H9 (cell line): ENCODE measurements at places on chromosomes 2 and 18.

DNA sequence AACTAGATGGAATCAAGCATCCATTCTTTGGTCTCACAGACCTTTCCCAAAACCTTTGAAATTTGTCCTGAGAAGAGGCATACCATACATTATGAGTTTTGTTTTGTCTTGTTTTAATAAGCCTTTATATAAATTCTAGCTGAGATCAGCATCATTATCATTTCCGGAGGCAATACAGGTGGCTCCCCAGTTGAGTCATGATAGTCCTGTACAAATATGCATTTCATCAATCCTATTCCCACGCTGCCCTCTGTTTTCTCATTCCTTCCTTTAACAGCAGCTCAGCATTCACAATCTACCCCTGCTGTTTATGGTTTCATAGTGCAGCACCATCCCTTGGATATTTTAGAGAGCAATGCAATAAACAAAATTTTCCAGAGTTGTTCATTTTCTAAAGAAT lies 216.7 kb downstream of the TXNL1 start:
- no peak for DNase-seq

GRCh38 chr2:179751163-179751809 lies 110.1 kb downstream of the ZNF385B start:
- no peak for DNase-seq

GRCh38 chr18:6776188-6776587 lies 46.7 kb downstream of the ARHGAP28 start:
- no peak for DNase-seq

DNA sequence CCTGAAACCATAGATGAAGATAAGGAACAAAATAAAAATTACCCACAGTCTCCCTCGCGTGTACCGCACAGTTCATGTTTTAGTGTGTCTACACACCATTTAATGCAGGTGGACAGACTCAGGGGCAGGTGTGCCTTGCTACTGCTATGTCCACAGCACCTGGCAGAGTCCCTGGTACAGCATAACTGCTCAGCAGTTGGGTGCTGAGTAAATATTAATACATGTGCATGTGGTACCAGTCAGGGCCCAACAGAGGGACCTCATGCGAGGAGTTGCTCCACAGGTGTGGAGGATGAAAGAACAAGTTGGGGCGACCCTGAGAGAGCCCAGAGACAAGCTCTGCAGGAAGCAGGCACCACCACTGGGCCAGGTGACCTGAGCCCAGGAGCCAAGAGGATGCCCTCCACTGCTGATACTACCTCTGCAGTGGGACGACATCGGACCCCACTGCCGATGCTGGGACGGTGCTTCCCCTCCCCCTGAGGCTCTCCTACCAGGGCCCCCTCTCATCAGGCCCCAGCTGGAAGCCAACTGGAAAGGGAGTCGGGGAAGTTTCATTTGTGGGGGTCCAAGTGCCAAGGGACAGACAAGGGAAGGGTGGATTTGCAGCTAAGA lies 100.8 kb downstream of the NEDD4L start:
- no peak for DNase-seq

DNA sequence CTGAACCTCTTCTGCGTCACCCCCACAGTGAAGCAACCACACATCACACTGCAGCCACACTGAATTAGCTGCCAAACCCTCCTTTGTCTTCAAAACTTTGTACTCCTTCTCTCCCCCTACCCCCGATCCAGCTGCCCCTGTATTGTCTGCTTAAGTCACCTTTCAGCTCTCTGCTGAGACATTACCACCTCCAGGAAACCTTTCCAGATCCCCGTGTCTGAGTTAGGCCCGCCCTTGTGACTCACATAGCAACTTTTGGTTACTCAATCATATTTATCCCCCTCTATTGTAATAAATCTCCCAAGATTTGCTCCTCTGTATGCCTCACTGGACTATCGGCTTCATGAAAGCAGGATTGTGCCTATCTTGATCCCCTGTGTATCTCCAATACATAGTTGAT lies 82.8 kb upstream of the CDCA7 start:
- no peak for DNase-seq

GRCh38 chr2:182672466-182673165 lies 43.4 kb upstream of the DNAJC10 start:
- no peak for DNase-seq

GRCh38 chr2:240840435-240841060 lies 20.5 kb upstream of the KIF1A start:
- DNase-seq, result peak; percentile 83

DNA sequence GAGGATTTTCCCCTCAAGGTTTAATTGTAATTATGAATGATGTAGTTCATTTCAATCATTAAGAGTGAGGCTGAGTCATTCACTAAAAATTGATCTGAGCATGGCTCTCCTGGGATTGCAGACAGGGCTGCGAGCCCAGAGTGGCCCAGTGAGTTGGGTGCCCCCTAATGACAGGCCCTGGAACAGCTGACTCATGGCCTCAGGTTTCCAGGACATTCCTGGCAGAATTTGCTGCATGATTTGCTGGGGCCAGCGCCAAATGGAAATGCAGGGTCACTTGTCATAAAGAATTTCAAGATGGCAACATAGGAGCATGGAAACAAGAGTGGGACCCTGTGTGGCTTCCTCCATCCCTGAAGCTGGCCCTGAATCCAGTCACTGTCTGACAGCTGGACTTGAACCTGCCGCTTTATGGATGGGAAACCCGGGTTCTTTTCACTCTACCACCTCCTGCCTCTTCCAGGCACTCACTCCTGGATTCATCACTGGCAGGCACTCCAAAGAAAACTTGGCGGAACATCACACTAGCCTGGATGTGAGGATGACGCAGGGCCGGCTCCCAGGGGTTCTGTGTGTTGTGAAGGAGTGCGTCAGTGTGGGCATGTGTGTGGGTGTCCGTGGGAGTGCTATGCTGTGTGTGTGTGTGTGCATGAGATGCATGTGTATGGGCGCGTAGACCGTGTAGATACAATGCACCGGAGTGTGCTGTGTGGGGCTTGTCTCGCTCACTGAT lies 15.2 kb downstream of the OTOF start:
- DNase-seq, result peak; percentile 77

DNA sequence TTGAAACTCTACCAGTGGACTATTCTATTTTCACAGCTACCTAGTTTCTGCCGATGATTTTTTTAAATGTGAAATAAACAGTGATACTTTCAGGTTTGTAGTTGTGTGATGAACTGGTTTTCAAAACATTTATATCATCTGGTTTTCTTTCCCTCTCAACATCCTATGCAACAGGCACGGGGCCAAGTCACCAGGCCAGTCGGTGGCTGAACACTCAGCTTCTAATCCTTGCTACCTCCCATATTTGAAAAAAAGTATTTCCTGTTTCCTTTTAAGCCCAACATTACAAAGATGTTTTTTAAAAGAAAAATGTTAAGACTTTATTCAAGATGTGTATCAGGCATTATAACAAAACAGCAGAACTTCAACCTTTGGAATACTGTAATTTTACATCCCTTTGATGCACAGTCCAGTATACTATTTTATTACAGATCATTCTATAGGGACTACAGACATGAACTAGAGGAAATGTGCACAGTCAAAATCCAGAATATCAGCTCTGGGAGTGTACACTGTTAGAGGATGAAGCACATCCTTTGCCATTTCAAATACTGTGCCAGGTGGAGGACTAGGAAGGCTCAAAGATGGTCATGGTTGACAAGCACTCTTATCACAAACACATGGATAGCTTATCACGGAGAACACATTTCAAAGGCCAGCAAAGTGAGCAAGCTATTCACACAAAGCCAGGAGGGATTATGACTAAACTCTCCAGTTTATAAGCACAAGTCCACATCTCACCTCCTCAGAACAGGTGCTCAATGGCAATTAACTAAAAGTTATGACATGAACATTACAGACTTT lies 14.6 kb downstream of the MRPL35 start:
- no peak for DNase-seq

GRCh38 chr2:197258580-197258979 lies 52.0 kb downstream of the ANKRD44 start:
- no peak for DNase-seq

DNA sequence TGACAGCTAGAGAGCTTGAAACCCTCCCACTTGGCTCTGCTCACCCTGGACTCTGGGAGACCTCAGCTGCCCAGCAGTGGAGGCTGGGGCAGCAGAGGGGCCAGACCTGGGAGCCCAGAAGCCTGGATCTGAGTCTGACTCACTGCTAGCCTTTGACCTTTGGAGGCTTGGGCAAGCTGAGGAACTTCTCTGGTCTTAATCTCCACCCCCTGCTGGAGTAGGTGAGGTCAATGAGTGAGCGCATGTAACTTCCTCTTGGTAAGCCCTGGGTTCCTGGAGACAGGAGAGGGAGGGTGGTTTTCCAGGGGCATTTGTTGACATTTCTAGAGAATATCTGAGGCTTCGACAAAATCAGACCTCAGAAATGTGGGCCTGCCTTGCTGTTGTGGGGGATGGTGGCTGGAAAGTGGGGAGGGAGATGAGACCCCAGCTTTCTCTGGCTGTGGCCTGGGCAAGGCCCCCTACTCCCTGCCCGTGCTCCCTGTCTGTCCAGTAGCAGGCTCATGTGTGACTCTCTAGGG lies 73.0 kb upstream of the YWHAQ start:
- DNase-seq, result no peak

- no peak for DNase-seq
These were observed 21.3 kb upstream of the MAPRE2 start for GRCh38 chr18:35019933-35020332.

- peak; percentile 12 for DNase-seq
These were observed 233.7 kb downstream of the LOXHD1 start for GRCh38 chr18:46423226-46423805.

GRCh38 chr18:41042866-41043265 lies 912.2 kb upstream of the PIK3C3 start:
- no peak for DNase-seq

- no peak for DNase-seq
These were observed 535.7 kb upstream of the ZEB2 start for GRCh38 chr2:145055651-145056050.

- no peak for DNase-seq
These were observed 20.7 kb downstream of the SP140 start for GRCh38 chr2:230246206-230246605.

- DNase-seq, result no peak
These were observed 383.6 kb downstream of the DSEL start for GRCh38 chr18:67132919-67133318.

GRCh38 chr2:19799881-19800780 lies 101.7 kb downstream of the TTC32 start:
- no peak for DNase-seq

- no peak for DNase-seq
These were observed 10.1 kb upstream of the NEU4 start for GRCh38 chr2:241798631-241799521.

- DNase-seq, result no peak
These were observed 1116.9 kb upstream of the CNTNAP5 start for GRCh38 chr2:122908159-122908558.

GRCh38 chr2:239991689-239992314 lies 33.3 kb downstream of the NDUFA10 start:
- no peak for DNase-seq

- no peak for DNase-seq
These were observed 40.2 kb downstream of the SLC35F5 start for GRCh38 chr2:113716291-113716690.

GRCh38 chr2:898319-898718 lies 52.3 kb upstream of the SNTG2 start:
- peak; percentile 75 for DNase-seq

GRCh38 chr2:99827296-99827999 lies 314.9 kb downstream of the AFF3 start:
- DNase-seq, result no peak

GRCh38 chr2:44102790-44103562 lies 65.7 kb upstream of the PPM1B start:
- DNase-seq, result no peak

- DNase-seq, result no peak
These were observed 519 bp downstream of the TEX261 start for GRCh38 chr2:70994009-70994698.

DNA sequence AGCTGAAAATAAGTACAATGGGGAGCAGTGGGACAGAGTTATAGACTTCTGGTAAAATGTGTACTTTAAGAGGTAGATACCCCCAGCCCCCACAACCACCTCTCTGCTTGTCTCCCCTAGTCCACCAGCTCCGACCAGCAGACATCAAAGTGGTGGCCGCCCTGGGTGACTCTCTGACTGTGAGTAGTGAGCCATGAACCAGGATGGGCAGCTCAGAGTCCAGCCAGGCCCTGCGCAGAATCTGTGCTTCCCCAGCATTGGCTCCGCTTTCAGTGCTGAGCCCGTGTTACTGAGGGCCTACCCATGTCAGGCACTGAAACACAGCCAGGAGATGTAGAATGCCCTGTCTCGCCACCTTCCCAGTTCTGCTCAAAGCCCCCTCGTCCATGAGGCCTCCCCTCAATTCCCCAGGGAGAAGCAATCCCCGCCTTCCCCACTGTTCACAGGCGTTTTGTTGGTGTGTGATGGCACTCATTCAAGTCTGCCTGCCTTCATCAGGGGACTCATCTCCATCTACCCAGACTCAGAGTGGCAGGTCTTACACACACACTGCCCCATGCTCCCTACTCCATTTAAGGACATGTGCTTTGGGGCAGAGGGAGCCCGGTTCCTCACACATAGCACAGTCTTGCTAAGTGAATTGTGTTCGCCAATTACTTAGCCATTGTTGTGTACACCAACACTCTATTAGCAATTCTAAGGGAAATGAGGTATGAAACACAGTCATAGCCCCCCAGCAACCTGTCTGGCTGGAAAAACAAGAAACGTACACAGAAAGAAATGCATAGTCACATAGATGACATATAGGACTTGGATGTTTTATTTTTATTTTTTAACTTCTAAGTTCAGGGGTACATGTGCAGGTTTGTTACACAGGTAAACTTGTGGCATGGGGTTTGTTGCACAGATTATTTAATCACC lies 122.6 kb downstream of the PLB1 start:
- DNase-seq, result no peak

- no peak for DNase-seq
These were observed 467.2 kb downstream of the NRXN1 start for GRCh38 chr2:50564766-50565165.

DNA sequence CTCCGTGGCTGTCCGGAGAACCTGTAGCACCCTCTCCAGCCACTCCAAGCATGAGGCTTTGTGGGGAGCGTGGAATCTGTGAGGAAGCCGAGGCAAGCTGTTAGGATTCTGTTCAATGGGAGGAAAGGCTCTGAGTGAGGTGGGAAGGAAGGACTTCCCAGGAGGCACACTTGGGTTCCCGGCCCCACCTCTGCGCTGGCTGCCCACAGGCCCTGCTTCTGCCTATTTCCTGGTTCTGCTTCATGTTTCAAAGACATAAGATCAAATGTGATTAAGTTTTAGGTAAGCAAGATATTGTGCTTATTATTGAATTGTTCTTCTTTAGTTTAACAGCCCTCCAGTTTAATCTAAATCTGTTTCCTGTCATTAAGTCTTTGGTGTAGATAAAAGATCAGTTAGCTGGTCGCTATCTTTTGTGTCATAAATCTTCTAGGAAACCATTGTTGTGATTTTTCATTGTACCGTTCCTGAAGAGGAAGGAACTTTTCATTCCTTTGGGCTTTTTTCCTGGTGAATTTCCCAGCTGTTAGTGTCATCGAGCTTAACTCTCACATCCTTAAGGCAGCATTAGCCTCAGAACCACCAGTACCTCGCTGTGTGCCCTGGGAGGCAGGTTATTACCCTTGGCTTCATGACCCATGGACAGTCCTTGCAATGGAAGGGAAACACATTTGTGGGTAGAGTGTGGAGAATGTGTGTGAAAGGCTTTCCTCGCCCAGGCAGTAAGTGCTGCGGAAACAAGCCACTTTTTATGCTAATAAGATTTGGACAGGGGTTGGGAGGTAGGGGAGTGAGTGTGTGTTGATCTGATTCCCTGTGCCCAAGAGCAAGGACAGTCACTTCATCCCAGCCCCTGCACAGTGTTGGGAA lies 61.9 kb upstream of the ALPP start:
- DNase-seq, result no peak

- DNase-seq, result no peak
These were observed 72.5 kb downstream of the DGKD start for GRCh38 chr2:233426619-233427342.

- DNase-seq, result no peak
These were observed 46.8 kb upstream of the PTPRM start for GRCh38 chr18:7520200-7520785.
